CD4-positive, alpha-beta T cell treated with Interferon gamma for 1 hour (primary cell): ENCODE measurements at places on chromosomes 16 and 17.

DNA sequence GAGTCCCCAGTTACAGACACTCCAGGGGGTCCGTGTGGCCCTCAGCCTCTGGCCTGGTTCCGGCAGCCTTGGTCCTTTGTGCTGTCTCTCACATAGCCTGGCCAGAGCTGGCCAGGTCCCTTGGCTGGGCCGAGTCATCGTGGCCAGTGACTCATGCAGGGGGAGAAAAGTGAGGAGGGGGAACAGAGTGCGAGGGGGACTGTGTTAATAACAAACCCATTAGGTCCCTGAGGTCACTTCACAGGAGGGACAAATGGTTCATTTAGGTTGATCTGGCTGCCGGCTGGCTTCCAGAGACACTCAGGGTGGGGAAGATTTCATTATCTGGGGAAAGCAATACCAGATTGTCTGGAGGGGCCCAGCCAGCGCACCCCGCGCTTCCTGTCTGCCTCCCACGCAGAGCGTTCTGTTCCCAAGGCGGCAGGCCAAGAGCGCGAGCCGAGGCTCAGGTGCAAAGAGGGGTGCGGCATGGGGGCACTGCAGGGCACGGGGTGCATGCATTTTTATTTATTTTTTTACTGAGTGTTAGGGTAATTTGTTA, 223.1 kb downstream of the SEC14L1 start:
- no peak for DNase-seq

- no peak for DNase-seq
These were observed 202.6 kb downstream of the PARN start for GRCh38 chr16:14427371-14427948.

- no peak for DNase-seq
These were observed 42.3 kb upstream of the RBFOX3 start for GRCh38 chr17:79652999-79653643.

DNA sequence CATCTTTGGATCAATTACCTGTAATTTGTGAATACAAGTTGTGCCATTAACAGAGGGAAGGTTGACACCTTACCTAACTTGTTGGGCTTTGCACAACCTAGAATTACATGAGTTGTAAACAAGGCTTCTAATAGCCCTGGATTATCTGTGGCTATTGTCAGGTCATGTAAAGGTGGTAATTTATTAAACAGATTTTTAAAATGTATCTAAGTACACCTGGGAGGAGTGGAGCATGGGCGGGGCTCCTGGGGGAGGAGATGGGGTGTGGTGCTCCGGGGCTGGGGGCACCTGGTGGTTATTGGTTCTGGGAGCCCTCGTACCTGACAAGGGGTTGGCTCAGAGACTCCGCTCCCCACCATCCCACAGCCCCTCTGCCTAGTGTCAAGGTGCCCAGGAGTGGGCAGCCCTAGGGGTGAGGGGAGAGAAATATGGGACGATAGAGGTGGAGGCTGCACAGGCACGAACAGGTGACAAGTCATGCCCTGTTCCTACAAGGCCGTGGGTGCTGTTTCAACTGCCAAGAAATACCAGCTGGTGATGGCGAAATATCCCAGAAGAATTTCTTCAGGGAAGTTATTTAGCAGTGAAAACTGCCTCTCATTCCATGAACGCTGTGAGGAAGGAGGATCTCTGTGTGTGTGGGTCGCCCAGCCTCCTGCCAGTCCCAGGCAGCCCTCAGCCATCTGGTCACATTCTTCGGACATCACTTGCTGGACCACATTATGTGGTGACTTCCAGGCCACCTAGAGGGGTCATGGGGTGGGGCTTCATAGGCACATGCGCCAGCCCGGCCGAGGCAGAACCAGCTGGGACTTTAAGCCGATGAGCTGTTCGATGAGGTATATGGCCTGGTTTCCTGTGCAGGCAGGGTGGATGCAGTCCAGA, 55.5 kb upstream of the IRX3 start:
- no peak for DNase-seq

DNA sequence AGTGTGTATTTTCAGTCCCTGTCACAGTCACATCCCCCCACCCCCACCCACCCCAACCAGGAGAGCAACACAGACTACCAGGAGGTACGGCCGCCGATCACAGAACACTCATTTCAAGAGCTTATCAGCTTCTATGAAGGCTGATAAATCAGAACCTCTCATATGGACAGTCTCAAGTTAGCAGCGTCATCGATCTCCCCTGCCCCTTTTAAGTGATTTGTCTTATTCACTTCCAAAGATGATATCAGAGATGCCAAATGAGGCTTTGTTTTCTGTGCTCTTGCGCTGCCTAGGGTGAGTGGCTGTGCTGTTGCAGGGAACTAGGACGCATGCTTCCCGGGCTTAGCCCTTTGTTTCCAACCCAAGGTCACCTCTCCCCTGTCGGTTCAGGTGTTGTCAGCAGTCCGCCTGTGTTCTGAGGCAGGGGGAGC, 26.8 kb upstream of the PMFBP1 start:
- DNase-seq = no peak

DNA sequence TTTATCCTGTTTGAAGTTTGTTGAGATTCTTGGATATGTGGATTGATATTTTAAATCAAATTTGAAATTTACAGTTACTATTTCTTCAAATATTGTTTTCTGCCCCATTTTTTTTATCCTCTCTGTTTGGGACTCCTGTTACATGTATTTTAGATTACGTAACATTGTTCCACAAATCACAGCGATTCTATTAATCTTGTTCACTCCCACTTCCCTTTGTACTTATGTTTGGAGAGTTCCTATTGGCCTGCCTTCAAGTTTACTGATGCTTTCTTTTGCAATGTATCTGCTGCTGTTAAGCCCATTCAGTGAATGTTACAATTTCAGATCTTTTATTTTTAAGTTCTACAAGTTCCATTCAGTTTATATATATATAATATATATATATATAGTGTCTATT, 288.3 kb upstream of the TNRC6C start:
- DNase-seq = no peak

DNA sequence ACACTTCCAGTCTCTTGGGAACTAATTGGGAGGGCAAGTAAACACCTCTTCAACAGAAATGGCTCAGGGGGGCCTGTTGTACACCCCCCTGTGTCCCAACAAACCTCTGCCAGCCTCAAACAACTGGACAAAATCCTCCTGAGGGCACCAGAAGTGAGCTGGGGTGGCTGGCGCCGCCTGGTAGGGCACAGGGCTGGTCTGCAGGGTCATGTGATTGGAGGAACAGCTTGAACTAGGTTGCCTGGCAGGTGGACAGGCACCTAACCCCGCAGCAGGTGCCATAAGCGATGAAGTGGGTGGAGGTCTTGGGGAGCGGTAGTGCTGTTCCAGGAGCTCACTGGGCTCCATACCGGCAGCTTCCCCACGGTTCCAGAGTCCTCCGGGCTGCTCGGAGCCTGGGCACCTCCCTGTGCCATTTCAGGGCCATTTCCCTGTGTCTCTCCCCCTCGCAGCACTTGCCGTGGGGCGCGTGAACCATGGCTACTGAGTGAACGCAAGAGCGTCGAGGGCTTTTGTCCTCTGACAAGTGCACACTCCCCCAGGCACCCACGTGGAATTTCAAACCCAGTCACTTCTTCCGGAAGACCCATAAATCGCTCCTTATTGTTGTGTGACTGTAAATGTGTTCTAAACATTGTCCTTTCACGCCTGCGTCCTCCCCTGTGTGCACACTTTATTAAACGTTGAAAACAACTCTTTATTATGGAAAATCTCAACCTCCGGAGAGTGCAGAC, 101.5 kb downstream of the SEC14L1 start:
- DNase-seq = no peak

GRCh38 chr17:30990458-30990857, 19.6 kb downstream of the RNF135 start:
- DNase-seq = no peak
